ENCODE measurements at places on chromosomes 3 and 15.

- no peak for DNase-seq
Observed at GRCh38 chr3:169348276-169348675, 315.2 kb downstream of the MECOM start.

- no peak for DNase-seq
Observed at GRCh38 chr3:168671091-168671490, 575.4 kb upstream of the GOLIM4 start.

GRCh38 chr3:98577178-98577895 lies 16.1 kb downstream of the CPOX start:
- DNase-seq = no peak

- DNase-seq = no peak
Observed at GRCh38 chr15:70633991-70634390, 129.4 kb downstream of the UACA start.

DNA sequence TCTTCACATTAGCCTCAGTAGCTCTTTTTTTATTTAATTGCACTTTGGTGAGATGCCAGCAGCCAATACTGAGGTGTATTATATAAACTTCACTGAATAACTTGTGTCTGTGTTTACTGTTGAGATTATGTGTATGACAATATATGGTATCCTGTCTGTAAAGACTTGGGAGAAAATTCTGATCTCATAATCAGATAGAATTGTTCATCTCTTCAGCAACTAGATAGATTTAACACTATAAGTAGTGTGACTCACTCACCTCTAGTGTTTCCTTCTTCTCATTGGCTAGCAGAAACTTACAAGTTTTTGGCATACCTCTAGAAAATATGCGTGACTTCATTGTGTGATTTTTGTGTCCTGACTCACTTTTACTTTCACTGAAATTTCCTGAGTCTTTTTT lies 67.6 kb upstream of the TGFBR2 start:
- DNase-seq = no peak

DNA sequence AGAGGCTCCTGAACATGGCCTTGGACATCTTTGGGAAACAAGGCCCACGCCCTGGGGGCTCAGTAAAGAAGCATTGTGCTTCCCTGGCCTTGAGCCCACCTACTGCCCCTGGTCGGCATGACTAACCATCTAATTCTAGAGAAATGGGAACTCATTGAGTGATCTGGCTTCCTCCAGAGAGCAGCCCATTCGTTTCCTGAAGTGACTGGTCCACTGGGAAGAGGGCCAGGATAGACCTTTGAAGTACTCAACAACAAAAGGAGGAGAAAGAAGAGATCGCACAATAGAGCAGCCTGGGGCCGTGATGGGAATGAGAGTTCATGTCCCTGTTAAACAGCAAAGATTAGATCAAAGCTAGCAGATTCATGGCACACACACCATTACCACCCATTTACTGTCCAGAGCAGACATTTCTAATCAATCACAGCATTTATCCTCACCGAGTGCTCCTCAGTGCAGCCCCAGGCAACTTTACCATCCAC lies 514.4 kb upstream of the PROK2 start:
- no peak for DNase-seq

GRCh38 chr15:32041294-32041693 lies 11.0 kb downstream of the CHRNA7 start:
- no peak for DNase-seq

- no peak for DNase-seq
Observed at GRCh38 chr15:96369825-96370621, 39.5 kb downstream of the NR2F2 start.

GRCh38 chr15:58999694-59000093 lies 12.2 kb downstream of the RNF111 start:
- DNase-seq = peak; percentile 51

DNA sequence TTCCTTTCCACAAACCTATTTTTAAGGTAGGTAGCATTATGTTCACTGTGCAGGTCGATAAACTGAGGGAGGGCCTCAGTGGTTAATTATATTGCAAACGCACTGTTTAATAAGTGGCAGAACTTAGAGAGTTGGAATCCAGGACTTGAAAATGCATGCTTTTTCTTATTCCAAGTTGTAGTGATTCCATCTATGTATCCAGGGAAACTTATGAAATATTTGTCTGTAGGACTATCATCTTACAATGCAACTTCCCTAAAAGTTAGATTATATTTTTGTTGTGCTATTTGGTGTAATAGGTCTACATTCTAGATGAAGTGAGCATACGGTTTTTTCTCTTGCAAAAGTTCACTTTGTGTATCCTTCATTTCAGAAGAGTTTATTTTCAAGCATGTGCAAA lies 419.5 kb downstream of the NAALADL2 start:
- no peak for DNase-seq

DNA sequence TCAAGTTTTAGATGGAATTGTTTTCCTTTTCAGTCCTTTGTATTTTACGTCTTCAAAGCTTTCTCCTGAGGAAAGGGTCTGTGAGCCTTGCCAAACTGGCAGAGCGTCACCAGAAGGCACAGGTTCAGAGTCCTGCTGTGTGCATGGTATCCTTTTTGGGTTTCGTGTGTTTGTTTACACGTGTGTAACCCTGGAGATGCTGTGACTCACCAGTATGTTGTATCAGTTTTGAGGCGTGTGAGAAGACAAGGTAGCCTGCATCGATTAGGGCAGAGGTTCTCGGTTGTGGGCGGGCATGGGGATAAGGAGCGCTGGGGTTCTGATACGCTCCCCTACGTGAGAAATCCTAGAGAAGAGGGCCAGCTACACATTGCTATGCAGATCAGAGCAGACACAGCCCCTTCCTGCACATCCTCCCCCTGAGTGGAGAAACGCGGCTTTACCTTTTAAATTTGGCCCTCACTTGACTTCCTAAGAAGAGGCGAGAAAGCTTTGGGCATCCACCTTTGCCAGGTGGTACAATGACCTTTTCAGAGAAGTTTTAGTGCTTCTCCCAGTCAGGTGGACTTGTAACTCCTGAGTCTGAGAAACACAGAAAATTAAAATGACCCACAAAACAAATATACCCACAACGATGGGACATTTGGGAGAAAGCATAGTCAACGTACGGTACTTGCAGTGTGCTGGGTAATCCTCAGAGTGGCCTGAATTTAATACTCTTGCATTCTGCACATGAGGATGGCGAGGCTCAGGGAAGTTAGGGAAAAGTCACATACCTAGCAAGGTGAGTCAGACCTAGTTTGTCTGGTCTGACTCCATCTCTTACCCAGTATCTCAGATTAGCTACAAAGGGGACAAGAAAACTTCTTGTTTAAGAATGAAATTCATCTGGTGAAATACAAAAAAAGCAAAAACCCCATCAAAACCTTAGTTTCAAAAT lies 38.1 kb downstream of the TRAK1 start:
- DNase-seq = no peak

DNA sequence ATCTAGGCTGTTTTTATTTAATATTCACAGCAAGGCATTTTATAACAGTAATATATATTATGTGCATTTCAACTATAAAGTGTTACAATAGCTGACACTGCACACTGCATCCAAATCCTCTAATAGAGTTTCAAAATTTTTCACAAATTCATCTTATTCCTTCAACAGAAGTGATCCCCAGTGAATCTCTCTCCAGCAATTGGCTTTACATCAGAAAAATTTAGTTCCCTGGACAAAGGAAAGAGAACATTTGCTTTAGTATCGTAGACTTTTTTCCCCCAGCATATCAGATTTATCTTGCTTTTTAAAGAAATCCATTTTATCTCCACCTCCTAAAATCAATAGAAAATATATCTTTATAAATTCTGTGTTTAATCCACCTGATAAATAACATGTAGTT lies 868.6 kb downstream of the TBL1XR1 start:
- no peak for DNase-seq

- peak; percentile 89 for DNase-seq
Observed at GRCh38 chr3:46695177-46695961, 1.9 kb upstream of the ALS2CL start.

DNA sequence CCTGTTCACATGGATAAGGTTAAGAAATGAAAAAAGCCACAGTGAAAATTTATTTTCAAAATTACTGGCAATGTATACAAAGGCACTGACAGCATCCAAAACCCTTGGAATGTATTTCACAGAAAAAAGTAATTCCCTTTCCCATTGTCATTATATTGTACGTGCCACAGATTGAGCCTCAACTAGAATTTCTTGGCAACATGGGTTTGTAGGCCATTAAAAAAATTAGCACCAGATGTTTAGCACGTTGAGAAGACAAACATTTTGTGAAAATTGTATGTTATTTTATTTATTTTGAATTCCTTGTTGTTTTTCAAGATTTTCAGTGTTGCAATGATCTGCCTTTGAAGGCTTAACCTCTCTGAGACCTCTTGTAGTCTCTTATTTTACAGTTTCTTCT lies 76.3 kb upstream of the EPHB3 start:
- no peak for DNase-seq

DNA sequence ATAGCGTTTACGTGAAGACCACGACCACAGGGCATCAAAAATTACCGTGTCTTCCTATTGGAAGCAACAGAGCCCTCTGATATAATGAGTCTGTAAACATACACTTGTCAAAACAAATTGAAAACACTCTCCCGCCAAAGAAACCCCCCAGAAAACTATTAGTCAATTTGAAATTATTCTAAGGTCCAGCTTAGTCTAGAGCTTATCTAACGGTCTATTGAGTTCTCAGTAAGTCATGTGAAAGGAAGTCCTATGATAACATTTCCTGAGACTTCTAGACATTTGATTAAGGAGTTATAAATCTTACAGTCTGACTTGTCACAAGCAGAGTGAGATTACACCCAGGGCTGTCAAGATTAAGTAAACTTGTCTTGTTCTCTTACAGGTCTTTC lies 356.3 kb downstream of the FOXP1 start:
- no peak for DNase-seq

GRCh38 chr15:68713874-68714273 lies 106.8 kb downstream of the ANP32A start:
- no peak for DNase-seq

- DNase-seq = no peak
Observed at GRCh38 chr3:191051037-191051436, 148.0 kb upstream of the OSTN start.

DNA sequence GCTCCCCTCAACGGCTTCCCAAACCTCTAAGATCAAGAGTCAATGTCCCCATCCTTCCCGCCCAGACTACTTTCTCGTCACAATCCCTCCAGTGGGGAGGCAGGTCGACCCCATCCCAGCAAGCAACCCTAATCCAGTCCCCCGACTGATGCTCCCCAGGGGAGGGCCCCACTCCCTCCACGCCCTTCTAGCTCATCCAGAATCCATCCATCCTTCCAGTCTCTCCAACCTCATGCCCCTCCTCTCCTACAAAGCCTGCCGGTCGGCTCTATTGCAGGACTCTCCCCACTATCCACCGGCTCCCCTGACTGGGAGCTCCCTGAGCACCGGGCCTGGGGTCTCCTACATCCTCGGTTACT lies 1.3 kb downstream of the ADAMTS7 start:
- no peak for DNase-seq

- DNase-seq = no peak
Observed at GRCh38 chr15:74391582-74392450, 24.4 kb upstream of the CYP11A1 start.

- DNase-seq = peak; percentile 31
Observed at GRCh38 chr15:77018796-77019505, 24.0 kb downstream of the PSTPIP1 start.

DNA sequence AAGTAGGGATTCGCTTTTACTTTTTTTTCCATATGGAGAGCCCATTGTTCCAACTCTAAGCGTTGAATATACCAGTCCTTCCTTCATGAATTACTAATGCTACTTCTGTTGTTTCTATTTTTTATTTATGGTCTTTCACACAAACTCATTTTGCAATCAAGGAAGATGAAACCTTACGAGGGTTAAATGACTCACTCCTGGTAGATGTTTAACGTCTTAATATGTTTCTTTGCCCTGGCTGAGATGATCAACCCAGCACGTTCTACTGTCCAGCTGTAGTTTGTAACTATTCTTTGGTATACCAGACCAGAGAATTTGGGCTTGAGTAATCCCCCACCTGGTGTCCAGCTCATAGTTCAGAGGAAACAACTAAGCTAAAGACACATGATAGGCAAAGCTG lies 23.1 kb downstream of the CDCP1 start:
- DNase-seq = no peak

GRCh38 chr3:100099621-100100020 lies 14.7 kb downstream of the FILIP1L start:
- DNase-seq = no peak

DNA sequence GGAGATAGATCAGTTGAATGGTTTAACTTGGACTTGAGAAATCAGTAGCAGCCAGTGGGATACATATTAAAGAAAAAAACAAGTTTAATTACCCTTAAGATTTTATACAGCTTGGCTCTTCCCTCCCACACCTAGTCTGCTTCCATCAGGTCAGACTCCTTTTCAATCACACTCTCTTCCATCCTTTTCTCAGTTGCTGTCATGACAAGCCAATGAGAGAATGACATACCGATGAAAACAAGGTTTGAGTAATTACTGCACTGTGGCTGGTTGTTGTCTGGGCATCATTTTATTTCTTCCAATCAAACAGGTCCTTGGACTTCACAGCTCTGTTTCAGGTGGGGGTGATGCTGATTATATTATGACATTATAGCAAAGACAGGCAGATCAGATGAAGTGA lies 424.6 kb downstream of the ZBTB20 start:
- no peak for DNase-seq

GRCh38 chr3:184815046-184815930 lies 3.3 kb downstream of the VPS8 start:
- no peak for DNase-seq

DNA sequence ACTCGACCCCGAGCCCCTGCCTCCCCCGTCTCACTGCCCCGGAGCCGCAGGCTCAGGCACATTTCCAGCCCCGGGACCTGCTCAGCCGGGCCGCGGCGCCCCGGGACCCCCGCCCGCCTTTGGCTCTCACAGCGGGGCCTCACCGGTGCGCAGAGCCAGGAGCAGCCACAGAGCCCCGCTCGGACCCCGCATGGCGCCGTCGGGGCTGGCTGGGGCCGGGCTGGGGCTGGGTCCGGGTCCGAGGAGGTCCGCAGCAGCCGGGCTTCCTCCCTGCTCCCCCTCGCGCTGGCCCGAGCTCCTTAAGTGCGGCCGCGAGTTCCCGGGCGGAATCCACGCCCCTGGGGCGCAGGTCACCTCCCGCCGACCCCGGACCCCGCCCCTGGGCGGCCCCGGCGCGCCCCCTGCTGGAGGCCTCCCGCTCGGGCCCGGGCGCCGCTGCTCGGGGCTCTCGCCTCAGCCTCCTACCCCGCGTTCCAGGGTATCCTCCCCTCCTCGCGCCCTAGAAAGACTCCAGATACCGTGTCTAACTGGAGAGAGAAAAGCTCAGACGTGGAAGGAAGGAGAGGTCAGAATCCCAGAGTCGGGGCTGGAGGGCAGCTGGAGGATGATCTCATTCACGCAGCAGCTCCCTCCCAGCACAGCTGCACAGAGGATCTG lies at the start of gene MELTF:
TSS of gene MELTF (minus strand) at position 307 of the 657 bp plus-strand sequence. CDS start at position 192, 115 bp downstream.
- DNase-seq = peak; percentile 31

GRCh38 chr15:40739047-40739446 lies 16.0 kb downstream of the RMDN3 start:
- no peak for DNase-seq

DNA sequence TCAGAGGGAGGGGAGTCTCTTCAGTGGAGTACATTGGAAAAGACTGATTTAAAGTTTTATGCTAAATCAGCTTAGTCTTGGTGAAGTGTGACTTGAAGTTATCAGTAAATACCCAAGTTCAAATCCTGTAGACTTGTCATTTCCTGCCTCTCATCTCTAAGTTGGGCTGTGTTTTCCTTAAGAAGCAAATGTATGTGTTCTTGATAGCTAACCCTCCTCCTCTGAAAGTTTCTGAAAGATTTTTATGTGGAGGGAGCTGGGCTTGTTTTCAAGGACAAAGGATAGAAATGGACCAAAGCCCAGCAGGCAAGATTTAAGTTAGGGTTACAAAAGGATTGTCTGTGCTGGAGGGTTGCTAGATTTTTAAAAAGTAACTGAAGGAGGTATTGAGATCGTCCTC lies 4.2 kb downstream of the MAPKBP1 start:
- no peak for DNase-seq

Measured in HL-60 (cell line).